ENCODE measurements at places on chromosomes 6 and 20.
A peak's percentile ranks its signal among the peaks of the same experiment; 100 is the strongest.

- no peak for DNase-seq
Observed at GRCh38 chr6:14335071-14335470, 217.5 kb downstream of the CD83 start.

- DNase-seq, result peak; percentile 88
Observed at GRCh38 chr6:25556516-25556915, 95.5 kb upstream of the SCGN start.

DNA sequence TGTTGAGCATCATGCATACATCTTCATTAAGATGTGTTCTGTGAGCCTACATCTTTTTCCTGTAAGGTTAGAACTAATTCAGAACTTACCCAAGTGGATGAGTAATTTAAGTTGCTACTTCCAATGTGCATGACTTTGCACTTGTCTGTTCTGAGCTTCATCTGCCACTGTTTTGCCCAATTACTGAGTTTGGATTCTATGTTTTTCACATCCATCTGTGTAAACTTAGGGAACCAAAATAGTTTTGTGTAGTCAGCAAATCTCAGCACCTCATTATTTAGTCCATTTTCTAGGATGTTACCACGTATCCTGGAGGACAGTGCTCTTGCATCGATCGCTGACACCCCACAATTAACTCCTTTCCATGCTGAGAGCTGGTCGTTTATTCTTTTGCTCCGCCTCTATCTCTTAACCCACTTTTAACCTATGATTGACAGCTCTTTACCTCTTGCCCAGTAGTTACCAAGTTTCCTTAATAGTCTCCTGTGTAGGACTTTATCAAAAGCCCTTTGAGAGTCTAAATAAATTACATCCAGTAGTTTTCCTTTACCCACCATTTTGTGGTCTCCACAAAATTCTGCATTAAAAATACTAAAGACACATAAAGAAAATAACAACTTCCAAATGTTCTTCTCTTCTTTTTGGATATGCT, 44.2 kb upstream of the CITED2 start:
- no peak for DNase-seq

GRCh38 chr6:54431466-54431865, 123.2 kb downstream of the TINAG start:
- no peak for DNase-seq

DNA sequence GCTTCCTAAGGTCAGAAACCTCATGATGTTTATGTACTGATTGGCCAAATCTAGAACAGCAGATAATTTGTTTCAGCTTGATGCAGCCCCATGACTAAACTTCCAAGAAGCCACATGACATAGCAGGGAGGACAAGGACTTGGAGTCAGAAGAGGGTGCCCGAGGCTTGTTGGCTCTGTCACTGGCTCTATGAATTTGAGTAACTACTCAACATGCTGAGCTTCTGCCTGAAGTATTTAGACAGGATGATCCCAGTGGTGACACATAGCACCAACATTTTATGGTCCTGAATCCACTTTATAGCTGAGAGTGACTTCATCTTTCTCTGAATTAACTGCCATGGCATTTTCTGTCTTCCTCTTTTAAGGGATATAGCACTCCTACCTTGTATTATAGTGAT, 13.5 kb upstream of the TBX18 start:
- DNase-seq, result no peak

DNA sequence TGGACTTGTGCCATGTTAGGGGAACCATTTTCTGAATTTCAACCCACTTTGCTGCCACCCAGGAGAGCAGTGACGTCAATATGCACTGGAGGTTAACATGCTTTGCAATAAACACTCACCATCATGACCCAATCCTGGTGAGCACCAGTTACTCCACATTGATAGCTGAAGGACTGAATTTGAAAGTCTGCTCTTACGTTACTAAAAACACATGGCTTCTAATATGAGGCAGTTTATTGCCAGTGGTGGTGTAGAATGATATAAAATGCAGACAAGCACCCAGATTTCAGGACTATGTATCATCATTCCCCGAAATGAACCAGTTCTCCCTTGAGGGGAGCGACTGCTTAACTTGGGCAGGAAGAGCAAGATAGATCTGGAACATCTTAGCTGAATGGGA, 23.8 kb downstream of the RFPL4B start:
- no peak for DNase-seq

DNA sequence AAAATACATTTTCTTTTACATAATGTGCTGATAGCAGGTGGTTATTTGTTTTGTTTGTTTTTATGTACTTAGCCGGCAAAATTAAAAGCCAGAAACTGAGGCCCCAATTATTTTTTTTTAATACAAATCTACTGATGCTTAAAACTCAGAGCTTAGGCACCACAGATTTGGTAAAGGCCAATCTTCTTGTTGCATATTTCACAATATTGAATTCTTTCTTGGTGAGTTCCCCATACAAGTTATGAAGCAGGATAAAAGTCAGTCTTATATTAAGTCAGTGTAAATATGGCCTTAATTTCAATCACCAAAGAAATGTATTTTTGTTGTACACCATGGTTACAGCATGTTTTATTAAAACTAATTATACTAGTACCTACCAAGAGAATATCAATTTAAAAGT, 16.3 kb upstream of the ZDHHC14 start:
- DNase-seq, result no peak

Measured in stimulated activated CD4-positive, alpha-beta T cell treated with anti-CD3 and anti-CD28 coated beads, Interleukin-15, amount 100 ng/mL, for 24 hours (primary cell).